ENCODE measurements at places on chromosomes 7 and 10.

GRCh38 chr10:62308101-62308500 is 39.5 kb upstream of the RTKN2 start:
- DNase-seq: no peak

DNA sequence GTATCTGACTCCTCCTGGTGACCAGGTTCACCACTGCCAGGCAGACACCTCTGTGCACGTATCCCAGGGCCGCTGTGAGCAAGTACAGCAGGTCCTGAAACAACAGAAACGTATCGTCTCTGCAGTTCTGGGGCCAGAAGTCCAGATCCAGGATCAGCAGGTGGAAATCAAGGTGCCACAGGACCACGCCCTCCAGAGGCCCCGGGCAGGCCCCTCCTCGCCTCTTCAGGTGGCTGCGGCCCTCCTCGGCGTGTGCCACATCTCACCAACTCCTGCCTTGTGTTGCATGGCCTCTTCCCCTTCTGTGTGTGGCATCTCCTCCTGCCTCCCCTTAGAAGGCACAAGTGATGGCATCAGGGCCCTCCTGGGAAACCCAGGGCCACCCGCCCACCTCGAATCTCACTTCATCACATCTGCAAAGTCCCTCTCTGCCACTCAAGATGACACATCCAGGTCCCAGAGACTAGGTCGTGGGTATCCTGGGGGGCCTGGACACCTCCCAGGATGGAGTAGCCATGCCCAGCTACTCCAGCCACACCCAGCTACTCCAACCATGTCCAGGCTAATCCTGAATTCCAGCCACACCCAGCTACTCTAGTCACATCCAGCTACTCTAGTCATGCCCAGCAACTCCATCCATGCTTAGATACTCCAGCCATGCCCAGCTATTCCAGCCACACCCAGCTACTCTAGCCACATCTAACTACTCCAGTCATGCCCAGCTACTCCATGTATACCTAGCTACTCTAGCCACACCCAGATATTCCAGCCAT is 52.6 kb upstream of the DNAAF5 start:
- DNase-seq: no peak

DNA sequence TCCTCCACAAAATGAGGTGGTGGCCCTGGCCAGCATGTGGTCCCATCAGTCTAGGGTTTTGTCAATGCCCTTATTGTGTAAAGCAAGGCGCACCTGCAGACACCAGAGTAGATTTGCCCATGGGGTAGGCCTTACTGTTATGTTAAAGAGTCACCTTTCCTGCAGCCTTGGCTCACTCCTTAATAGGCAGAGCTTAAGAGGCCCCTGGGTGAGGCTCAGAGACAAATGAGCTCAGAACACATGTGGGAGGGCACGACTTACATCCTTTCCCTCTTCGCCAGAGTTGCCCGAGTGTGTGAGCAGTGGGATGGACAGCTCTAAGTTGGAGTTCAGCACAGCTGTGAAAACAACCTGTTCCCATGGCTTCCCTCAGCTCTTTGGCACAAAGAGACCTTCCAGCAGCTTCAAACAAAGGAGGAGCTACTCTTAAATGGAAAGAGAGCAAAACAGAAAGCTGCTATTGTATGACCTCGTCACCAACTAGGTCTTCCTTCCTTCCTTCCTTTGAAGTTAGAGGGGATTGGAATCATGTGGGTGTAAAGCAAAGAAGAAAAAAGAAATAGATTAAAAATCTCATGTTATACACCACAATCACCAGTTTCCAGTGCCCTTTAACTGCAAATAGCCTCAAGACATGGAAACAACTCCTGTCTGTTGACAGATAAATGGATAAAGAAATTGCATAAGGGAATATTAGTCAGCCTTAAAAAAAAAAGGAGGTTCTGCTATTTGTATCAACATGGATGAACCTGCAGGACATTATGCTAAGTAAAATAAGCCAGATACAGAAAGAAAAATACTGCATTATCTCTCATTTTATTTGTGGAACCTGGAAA is 11.9 kb upstream of the XPNPEP1 start:
- DNase-seq: no peak

DNA sequence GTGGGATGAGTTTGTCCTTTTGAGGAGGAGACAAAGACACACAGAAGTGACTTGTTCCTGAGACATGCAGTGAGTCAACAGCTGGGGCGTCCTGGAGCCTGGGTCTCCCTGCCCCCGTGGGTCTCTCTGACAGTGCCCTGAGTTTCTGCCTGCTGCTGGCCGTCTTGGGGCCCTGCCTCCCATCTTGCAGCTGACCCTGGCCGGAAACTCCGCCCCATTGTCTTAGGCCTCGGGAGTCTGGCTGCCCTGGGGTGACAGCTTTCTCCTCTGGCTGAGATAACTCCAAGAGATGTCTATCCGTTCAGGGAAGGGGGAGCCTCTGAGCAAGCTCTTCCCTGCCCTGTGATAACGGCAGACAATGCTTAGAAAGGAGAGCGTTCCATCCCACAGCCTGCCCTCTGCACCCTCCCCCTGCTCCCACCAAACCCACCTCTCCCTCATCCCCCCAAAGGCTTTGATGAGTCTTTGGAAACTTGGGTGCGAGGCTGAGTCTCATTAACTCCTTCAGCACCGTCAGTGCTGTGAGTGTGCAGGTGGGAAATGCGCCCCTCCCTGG is 69.5 kb upstream of the PODXL start:
- DNase-seq: no peak

- no peak for DNase-seq
Observed at GRCh38 chr7:110105307-110105706, 985.6 kb upstream of the LRRN3 start.

DNA sequence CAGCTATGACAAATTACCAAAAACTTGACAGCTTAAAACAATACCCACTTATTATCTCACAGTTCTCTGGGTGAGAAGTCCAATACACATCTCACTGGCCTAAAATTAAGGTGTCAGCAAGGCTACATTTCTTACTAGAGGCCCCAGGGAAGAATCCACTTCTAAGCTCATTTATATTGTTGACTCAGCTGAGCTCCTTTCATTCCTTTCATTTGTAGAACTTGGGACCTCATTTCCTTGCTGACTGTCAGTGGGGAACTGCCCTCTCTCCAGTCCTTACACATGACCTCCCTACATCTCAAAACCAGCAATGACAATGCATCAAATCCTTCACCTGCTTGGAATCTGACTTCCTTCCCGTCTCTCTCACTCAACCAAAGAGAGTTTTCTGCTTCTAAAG is 240.3 kb downstream of the IPMK start:
- no peak for DNase-seq

GRCh38 chr10:85527616-85528317 is 838.8 kb downstream of the GRID1 start:
- no peak for DNase-seq

GRCh38 chr10:130039141-130039540 is 71.5 kb downstream of the C10orf143 start:
- no peak for DNase-seq

- no peak for DNase-seq
Observed at GRCh38 chr10:11210211-11210922, 192.7 kb downstream of the CELF2 start.

- DNase-seq: no peak
Observed at GRCh38 chr7:22718911-22719420, 8.0 kb upstream of the IL6 start.

GRCh38 chr7:134414109-134414508 is 44.8 kb downstream of the AKR1B1 start:
- DNase-seq: no peak

GRCh38 chr10:93364966-93365365 is 117.2 kb downstream of the MYOF start:
- DNase-seq: no peak

GRCh38 chr10:116472891-116473290 is 45.2 kb downstream of the PNLIPRP3 start:
- no peak for DNase-seq

- no peak for DNase-seq
Observed at GRCh38 chr7:81777697-81778096, 7.8 kb upstream of the HGF start.

DNA sequence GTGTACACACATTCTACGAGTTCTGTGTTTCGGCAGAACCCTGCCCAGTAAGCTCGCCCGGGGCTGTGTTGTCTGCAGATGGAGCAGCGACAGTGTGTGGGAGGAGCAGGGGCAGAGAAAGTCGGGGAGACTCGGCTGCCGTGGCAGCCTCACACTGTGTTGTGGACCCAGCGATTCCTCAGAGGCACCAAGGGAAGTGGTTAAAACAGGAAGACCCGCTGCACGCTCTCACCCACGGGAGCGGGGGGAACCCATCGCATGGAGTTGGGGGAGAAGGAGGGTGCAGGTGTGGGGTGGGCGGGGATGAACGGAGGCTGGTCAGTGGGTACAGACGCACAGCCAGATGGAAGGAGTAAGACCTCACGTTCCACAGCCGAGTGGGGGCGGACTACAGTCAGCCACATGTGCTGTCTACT is 250.2 kb downstream of the ELFN1 start:
- DNase-seq: no peak

DNA sequence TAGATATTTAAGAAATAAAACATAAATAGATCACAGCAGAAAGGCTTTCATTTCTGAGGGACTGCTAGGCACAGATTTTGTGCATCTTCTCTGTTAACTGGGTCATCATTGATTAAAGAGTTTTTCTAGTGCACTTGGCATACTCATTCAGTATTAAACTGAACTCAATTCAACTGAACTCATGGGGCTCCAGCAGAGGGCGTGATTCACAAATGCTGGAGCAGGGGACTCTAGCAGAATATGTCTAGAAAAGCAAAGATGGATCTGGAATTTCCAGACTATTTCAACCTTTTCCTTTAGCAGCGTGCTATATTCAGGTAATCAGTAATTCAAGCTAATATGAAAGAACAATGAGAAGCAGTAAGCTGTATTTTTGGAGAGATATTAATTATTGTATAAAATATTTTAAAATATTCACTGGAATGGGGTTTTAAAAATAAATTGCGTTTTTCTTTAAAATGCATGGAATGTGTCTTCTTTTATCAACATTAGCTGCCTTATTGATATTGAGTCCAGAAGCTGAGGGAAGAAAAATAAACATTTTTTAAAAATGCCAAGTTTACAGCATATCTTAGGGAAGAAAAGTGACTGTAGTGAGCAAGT is 296.8 kb upstream of the CACNA2D1 start:
- DNase-seq: no peak

GRCh38 chr7:21542891-21543527 is at the start of gene DNAH11:
TSS of gene DNAH11 (plus strand) at chr7:21543039. CDS start at chr7:21543246, 207 bp downstream.
- no peak for DNase-seq

- no peak for DNase-seq
Observed at GRCh38 chr7:82049891-82050533, 280.2 kb upstream of the HGF start.

GRCh38 chr7:33950047-33950714 is 44.8 kb downstream of the BMPER start:
- DNase-seq: no peak

- DNase-seq: no peak
Observed at GRCh38 chr10:133117688-133118071, 30.0 kb downstream of the ADGRA1 start.

GRCh38 chr10:94205396-94205831 is 157.3 kb downstream of the NOC3L start:
- DNase-seq: no peak

GRCh38 chr10:94361171-94361794 is 1.5 kb downstream of the NOC3L start:
- DNase-seq: no peak

DNA sequence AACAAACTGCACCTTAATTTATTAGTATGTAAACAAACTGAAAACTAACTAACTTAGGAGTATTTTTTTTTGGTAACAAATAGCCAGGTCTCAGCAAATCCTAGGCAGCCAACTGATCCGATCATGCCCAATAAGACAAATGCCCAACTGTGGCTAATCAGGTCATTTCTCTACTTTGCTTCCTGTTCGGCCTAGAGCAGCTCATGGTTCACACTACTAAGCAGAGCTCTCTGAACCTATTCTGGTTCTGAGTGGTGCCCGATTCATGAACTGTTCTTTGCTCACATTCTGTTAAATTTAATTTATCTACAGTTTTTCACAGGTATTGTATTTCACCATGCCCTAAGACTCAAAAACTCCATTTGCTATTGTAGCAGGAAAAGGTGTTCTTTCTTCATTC is 55.1 kb downstream of the CCDC3 start:
- DNase-seq: no peak

- DNase-seq: no peak
Observed at GRCh38 chr7:36456548-36456947, 66.9 kb downstream of the ANLN start.

DNA sequence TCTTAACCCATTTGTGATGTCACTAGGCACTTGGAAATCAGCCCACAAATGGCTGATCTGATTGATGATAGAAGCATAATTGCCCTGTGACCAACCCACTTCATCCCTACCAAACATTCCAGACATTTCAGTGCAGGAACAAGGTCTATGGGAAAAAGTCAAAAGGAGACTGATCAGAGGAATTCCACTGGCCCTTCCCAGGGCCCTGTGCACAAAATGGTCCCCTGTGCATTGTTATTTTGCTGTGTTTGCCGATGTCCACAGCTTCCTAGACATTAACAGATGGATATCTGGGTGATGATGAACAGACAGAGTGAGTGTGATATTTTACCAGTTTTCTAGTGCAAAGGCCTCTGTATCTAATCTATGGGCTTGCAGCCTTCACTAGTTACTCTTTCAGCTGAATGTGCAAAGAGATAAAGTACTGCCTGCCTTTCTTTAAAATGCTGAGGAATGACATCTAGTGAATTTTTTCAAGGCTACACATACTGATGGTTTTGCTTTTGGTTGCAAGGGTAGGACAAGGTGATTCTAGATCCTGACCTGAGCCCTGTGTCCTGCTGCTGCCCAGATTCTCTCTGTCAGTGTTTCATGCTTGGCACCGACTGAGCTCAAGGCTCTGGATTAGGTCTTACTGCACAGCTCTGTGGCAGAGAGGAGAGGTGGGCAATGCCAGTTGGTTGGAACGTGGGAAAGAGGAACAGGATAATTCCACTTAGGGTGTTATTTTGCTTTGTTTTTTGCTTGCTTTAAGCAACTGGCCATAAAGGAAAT is 55.4 kb downstream of the CALD1 start:
- no peak for DNase-seq

DNA sequence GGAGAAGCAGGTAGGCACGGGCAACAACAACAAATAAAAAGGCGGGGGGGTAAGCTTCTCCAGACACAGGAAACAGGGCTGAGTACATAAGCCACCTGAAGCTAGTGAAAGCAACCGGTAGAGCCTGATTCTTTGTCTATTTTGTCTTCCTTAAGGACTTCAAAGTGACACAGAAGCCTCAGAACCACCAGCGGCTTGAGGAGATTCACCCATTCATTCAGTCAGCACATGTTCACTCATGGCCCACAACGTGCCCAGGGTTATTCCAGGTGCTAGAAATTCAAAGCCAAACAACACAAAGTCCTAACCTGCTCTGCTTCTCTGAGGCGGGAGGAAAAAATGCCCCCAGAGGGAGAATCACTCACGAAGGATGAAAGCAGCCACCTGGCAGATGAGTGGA is 69.3 kb upstream of the C7orf33 start:
- no peak for DNase-seq

GRCh38 chr10:106535304-106535953 is 629.1 kb downstream of the SORCS1 start:
- no peak for DNase-seq

Data from stimulated activated CD8-positive, alpha-beta memory T cell treated with anti-CD3 and anti-CD28 coated beads, Interleukin-7, amount 100 ng/mL, for 4 hours (primary cell).